GF-D8 (cell line): ENCODE measurements at places on chromosomes 3 and 15.

- no peak for DNase-seq
Measured at GRCh38 chr15:66631616-66632263, 65.9 kb upstream of the LCTL start.

DNA sequence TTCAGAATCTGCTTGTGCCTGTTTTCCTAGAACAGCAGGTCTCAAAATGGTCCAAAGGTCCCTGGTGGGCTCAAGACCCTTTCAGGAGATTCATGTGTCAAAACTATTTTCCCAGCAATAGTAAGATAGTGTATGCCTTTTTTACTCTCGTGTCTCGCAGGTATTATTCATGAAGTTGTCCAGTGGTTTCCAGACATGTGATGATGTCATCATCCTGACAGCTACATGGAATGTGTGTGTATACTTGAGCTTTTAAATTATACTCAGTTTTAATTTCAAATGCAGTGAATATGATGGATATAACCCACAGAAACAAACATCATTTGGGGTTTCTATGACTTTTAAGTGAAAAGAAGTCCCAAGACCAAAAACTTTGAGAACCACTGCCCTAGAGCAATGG lies 288.6 kb downstream of the NTRK3 start:
- no peak for DNase-seq

GRCh38 chr3:105767776-105768175 lies 101.0 kb downstream of the CBLB start:
- DNase-seq, result no peak

GRCh38 chr15:50873935-50874361 lies 34.5 kb upstream of the AP4E1 start:
- peak; percentile 37 for DNase-seq

DNA sequence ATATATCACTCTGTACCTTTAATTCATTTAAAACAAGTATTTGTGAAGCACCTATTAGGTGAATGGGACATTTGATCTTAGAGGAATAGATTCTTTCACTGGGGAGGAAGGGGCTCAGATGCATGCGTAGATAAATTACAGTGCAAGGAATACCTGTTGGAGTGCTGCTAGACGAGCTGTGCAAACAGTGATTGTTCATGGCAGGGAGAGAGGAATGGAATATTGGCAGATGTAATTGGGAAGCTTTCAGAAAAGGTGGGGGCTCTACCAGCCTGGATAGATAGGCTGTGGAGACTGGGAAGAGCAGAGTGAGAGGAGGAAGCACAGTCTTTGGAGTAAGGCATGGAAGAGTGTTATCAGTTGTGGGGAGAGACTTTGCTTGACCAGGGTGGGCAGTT lies 116.8 kb downstream of the AKAP13 start:
- DNase-seq, result no peak

DNA sequence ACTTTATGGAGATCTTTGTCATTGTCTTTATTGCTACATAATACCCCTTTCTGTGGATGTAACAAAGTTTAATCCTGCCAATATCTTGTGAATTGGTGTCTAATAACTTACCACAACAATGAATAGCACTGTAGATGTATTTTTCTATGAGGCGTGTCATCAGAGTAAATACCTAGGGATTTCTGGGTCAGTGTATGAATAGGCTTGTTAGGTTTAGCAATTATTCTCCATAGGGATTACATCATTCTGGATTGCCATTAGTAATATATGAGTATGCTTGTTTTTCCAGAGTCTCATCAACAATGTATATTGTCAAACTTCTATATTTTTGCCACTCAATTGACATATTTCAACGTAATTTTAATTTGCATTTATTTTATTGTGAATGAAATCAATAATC lies 67.9 kb downstream of the UNC13C start:
- no peak for DNase-seq

- no peak for DNase-seq
Measured at GRCh38 chr3:70729845-70730244, 417.4 kb upstream of the MDFIC2 start.

- DNase-seq, result no peak
Measured at GRCh38 chr15:51874751-51875644, 45.5 kb downstream of the TMOD3 start.

DNA sequence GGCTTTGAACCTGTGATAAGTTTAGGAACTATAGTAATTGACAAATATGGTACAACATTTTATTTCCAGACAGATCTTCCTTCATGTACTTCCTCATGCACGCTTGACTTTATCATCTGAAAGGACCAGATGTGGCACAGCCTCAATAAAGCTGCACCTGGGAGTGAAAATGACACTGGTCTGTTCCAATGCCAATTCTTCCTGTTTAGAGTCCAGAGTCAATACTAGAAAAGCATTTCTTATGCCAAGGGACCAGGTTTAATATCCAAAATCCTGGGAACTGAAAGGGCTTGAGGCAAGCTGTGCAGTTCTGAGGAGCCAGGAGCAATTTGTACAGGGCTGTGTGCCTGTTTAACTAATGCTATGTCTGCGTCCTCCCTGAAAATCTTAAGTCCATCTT lies 15.3 kb downstream of the DPH6 start:
- DNase-seq, result no peak

DNA sequence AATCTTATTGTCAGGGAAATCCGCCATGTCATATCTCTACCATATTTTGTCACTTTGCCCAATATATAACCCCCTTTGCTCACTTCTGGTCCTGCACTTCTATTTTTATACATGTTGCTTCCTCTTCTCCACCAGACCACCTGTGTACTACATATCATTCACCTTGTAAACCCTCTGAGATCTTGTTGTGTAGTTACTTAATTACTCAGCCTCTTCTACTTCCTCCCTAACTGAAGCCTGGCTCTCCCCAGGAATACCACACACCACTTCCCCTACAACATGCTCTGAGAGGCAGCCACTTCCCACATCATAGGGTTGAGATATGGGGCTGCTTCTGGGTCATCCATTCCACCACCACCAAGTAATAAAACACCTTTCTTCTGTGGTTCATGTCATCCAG lies 10.0 kb downstream of the HEXA start:
- peak; percentile 97 for DNase-seq

DNA sequence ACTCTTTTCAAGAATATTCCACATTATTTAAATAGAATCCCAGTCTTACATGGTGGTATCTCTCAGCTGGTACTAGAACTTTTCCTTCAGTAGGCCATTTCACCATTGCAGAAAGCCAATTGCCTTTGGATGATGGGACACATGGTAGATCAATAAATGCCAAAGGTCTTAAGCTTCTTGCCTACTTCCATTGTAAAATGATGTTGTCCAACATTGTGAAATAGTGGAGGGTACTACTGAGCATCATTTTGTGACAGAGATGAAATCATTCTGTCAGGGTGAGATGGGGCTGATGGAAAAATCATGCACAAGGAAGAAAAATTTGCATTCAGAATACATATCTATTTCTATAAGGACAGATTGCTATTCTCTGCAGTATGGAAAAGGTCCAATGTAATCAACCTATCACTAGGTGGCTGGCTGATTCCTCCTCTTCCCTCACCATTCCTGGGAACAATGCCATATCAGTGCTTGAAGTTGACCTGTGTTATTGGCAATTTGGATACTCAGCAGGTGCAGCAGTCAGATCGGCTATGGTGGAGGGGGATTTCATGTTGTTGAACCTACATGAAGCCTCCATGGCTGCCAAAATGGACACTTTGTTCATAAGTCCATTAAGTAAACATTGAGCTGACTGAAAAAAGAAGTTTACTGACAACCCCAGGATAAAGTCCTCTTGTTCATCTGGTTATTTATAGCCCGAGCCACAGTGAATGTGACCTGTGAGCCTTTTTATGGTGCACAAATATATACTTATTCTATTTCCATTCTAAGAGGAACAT lies 596.9 kb upstream of the ARPP21 start:
- DNase-seq, result no peak

DNA sequence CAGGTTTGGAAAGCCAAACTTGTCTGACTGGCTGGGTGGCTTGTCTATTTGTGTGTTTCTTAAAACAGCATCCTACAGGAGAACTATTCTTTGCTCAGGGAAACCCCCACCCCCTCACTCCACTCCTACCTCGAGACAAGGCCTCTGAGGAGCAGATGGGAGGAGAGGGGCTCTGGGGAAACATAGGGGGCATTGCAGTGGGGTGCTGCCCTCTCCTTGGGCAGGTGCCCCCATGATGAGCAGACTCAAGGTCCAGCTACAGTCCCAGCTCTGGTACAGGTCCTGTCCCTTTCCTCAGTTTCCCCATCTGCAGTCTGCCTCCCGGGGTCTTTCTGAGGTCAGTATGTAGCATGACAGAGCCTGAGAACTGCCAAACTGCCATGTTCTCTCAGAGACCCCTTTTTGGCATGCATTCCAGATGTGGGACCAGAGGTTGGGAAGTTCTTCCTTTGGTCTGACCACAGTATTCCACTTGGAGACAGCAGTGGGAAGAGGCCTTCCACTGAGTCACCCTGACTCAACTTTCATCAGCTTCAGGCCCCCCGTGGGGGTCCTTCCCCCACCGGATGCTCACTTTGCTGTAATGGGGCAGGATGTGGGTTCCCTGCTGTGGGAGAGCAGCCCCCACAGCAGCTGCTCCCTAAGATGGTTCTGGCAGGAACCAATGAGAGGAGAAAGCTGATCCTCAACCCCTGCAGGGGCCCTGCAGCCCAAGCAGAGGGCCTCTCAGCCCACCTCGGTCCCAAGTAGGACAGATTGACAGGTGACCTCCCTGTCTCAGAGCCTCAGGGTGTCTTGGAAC lies 32.3 kb upstream of the CYP11A1 start:
- peak; percentile 27 for DNase-seq

DNA sequence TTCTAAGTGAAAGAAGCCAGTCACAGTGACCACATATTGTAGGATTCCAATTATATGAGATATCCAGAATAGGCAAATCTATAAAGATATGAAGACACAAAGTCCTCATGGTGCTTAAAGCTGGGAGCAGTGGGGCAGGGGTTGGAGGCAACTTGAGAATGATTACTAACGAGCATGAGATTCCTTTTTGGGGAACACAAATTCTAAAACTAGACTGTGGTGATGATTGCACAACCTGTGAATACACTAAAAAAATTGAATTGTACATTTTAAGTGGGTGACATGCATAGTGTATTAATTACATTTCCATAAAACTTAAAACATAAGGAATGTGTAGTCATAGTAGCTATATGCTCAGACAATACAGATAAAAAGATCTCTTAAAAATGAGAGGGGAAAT lies 103.2 kb downstream of the DPH6 start:
- DNase-seq, result no peak
